Putamen (tissue), 1 donor: ENCODE measurements at places on chromosomes 1 and 21.

DNA sequence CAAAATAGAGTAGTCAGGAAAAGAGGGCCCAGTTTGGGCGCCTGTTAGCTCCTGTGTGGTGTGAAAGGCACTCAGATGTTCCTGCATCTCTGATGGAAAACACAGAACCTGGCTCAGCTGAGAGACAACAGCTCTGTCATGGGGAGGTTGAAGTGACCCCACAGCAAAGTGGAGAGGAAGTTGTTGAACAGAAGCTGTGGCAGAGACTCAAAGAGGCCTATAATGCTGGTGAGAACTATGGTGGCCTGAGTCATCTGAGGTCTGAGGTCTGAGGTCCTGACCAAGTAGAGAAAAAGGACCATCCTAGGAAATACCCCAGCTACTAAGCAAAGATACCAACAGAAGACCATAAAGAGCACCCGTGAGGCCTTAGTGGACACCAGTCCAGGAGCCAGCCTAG lies 45.6 kb upstream of the JAK1 start:
- no peak for DNase-seq

- DNase-seq = no peak
Measured at GRCh38 chr1:243746751-243747150, 103.3 kb downstream of the AKT3 start.

DNA sequence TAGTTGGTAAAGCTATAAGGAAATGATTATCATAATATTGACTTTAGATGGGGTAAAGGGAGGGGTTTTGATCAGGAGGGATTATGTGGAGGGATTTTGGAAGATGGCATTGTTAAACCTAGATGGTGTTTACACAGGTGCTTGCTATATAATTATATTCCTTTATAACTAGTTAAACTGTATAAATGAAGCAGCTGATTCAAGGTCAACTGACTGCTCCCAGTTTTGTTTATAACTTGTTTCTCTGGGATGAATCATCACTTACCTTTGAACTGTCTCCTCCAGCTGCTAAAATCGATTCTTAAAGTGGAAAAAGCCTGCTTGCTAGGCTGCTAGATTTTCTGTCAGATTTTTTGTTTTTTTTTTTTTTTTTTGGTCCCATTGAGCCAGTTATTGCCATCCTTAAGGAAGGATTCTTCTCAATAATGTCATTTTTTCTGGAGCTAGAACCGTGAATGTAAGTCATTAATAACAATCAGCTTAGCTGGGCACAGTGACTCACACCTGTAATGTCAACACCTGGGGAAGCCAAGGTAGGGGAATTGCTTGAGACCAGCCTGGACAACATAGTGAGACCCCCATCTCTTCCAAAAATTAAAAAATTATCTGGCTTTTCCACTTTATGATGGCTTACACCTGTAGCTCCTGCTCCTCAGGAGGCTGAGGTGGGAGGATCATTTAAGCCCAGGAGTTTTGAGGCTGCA lies 153.2 kb downstream of the PIK3R3 start:
- no peak for DNase-seq

GRCh38 chr1:62327360-62328055 lies 8.3 kb upstream of the KANK4 start:
- DNase-seq = no peak

- no peak for DNase-seq
Measured at GRCh38 chr21:15731243-15731613, 1.4 kb downstream of the USP25 start.

DNA sequence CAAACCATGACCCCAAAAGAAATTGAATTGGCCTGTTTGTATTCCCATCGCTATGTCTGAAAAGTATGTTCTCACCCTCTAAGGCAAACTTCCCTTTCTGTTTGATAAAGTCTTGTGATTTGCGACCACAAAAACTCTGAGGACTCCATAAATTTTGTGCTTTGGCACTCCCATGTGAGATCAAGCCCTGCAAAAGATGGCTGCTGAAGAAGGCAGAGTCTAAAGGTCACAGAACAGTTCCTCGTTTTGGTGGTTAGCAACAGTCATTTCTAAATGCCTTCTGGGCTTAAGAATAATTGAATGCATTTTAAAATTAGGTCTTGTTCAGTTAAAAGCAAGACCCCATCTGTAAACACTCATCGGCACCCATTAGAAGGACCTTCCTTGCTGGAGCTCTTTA lies 441.6 kb downstream of the OMA1 start:
- no peak for DNase-seq

DNA sequence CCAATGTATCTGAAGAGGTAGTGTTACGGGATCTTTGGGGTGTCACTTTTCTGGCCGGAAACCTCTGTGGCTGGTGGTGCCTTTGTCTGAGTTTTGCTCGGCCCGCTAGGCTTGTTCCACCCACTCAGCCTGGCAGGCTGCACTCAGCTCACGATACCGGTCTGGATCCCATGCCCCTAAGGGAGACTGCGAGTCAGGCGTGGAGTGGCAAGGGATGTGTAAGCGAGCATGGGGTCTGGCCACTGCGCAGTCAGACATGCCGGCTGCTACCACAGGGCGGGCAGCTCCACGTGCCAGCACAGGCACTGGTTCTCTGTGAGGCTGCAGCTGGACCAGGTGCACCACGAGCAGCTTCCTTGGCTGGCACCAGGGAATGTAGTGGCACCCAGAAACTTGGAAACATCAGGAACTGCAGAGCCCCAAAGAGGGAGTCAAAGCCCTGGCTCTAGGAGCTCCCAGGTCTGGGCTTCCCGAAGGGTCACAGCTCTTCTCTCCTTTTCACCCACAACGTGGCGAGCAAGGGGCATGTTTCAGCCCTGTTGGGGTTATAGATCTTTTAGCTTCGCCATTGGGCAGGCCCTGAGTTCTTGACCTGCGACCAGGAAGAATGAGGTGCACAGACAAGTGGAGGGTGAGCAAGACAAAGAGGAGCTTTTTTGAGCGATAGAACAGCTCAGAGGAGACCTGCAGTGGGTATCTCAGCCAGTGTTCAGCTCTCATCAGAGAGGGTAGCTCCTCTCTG lies 23.8 kb upstream of the LRRC8C start:
- no peak for DNase-seq

DNA sequence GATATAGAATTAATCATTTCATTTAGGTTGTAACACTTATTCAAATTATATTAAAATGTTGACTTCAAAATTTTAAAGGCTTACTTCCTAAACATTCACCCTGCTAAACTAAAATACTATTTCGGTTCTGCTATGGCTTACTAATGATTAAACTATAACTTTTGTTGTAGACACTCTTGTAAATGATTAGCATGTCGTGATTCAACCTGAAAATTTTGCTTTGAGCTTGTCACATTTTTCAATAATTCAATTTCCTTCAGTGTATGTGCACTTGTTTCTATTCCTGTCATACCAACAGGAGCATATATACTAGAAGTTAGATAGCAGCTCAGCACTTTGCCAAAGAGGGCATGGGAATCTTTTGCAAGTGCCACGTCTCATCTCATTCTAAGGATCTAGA lies 1018.8 kb downstream of the AMY1C start:
- DNase-seq = no peak

GRCh38 chr1:38746941-38747600 lies 112.5 kb downstream of the RRAGC start:
- DNase-seq = no peak

DNA sequence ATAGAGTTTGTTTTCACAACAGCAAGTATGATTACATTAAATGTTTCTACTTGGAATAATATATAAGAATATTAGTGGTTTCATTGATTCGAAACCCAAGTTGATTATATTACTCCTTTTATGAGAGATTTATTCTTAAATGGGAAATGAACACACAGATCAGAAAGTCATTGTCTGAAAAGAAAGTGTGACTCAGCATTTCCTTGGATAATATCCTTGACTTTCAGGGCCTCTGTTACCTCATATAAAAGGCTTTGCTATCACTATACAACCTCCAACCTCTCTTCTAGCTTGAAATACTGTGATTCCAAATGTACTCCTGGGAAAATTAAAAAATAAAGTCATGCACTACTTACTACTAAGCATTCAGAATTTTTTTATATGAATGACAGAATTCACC lies 295.3 kb upstream of the LYPLAL1 start:
- DNase-seq = no peak

DNA sequence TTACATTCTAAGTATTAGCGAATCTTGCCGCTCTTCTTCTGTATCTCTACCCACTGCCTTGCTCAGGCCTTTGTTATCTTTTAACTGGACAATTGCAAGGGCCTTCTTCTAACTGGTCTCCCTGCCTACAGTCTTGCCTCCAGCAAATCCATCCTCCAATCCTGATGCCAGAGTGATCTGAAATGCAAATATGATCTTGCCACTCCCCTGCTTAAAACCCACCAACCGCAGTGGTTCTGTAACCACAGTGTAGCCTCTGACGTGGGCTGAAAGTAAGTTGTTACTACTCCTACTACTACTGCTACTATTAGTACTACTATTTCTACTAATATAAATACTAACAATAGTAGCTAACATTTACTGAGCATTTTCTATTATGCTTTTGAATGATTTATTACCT lies 12.4 kb downstream of the MOV10 start:
- DNase-seq = no peak

DNA sequence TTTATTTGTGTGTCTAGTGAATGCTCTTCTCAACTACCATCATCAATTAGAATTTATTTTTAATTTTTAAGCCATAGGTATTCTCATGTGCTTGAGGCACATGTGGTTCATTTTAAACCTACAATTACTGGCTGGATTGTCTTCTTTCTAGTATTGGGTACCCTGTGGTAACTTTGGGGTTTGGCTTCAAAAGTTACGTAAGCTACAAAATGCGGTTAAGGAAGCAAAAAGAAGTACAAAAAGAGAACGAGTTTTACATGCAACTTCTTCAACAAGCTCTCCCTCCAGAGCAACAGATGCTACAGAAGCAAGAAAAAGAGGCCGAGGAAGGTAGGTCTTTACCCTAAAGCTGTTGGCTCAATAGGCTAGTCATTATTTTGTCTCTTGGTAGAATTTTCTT lies 25.8 kb downstream of the MACO1 start:
- no peak for DNase-seq

- no peak for DNase-seq
Measured at GRCh38 chr1:160534823-160535605, 12.0 kb upstream of the SLAMF6 start.

DNA sequence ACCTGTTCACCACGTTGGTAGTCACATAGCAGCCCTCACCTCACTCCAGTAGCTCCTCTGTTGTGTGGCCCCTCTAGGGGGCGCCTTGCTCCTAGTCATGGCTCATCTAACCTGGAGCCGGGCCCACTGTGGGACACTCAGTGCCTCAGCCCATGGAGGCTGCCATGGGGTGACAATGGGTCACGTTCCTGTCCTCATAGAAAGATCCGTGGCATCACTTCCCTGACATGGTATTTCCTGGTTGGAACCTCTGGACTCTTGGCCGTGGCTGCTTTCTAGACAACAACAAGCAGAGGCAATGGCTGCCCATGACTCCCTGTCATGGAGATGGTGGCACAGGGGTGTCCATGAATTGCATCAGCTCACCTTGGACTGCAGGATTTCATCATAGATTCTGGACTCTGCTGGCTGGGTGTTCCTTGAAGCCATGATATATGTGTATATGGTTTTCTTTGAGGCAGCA lies 27.5 kb upstream of the SLAMF6 start:
- DNase-seq = no peak

DNA sequence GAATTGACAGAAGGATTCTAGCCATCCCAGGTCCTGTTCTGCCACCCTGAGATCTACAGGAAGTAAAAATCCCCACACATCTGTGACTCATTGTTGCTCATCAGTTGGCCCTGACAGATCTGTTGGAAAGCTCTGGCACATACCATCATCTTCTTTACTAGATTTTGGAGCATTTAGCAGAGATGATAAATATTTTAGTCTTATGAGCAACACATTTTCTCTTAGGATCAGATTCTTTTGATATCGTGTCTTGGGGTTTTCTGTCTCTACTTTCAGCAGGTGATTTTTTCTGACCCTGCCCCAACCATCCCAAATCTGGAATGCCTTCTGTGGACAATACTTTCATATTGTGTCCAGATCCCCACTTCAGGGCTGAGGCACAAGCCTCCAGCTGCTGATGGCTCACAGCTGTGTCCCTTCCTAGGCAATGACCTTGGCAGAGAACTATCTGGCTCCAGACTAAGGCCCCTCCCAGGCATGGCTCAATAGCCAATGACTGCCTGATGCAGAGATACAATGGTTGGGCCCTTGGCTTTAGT lies 102.8 kb downstream of the GDAP2 start:
- DNase-seq = no peak

DNA sequence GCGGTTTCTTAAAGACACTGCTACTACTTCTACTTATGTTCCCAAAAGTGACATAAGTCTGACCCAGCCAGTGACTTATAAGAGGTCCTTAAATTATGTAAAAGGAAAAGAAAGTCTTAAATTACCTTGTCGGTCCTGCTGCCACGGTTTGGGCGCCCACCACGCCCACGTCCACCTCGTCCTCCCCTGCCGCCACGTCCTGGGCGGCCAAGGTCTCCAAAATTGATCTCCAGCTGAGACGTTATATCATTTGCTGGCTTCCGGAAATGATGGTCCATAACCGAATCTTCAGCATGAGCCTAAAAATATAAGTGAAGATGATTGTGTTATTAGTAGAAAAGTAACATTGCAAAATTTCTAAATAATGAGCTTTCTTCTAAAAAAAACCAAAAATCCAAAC lies 15.2 kb downstream of the SERBP1 start:
- DNase-seq = no peak

DNA sequence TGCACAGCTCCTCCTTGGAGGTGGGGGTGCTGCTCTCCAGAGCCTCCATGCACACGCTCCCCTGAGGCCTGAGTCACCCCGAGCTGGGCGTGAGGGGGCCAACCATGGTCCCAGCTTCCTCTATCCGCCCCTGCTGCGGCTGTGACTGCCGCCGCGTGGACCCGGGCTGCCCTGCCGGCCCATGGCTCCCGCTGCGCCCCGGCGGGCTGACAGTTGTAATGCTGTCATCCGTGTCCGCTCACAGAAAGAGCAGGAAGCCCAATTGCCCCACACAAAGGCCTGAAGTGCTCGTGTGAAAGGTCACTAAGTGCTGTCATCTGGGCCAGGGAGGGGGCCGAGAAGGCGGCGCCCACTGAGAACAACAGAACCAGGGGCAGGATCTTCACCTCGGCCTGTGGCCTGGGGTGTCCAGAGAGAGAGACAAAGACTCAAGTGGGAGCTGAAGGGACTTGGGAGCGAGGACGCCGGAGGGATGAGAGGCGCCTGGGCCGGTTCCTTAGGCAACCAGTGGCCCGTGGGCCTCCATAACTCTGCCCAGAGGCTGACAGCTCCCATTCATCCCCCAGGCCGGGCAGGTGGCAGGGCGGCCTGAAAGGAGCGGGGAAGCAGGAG lies 31.5 kb downstream of the OLIG1 start:
- no peak for DNase-seq

DNA sequence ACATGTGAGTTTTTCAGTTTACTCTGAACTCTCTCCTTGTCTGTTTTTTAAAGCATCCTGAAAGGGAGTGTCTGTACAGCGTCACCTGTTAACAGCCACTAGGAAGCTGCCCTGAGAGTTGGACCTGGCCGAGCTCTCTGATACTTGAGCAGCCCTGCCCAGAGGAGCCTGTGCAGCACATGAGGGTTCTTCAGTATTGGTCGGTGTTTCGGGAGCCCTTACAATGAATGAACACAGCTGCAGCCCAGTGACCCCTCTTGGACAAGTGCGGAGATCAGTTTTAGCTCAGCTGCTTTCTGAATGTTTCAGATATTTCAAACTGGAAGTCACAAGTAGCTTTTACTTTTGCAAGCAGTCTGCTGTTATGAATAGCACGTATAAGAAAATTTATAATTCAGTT lies 39.2 kb downstream of the ADARB1 start:
- no peak for DNase-seq
